ENCODE measurements at places on chromosomes 12 and 14.

DNA sequence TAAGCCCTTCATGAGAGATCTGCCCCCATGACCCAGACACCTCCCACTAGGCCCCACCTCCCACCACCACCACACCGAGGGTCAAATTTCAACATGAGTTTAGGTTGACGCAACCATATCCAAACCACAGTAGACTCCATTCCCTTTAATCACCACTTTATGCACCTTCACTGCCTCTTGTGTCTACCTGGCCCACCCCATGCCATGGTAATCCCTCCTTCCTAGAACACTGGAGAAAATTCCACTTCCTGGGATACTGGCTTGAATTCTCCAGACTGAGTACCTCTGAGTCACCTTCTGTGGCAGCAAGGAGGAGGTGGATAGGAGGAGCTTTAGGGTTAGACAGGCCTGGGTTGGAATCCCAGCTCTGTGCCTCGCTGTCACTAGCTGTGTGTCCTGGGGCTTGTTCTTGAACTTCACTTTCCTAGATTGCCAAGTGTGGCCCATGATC lies 26.1 kb upstream of the CIPC start:
- DNase-seq, result no peak

GRCh38 chr14:81550001-81550637 lies 16.5 kb upstream of the SEL1L start:
- no peak for DNase-seq

- no peak for DNase-seq
Measured at GRCh38 chr12:90013409-90013808, 304.8 kb upstream of the ATP2B1 start.

- no peak for DNase-seq
Measured at GRCh38 chr14:79062226-79062625, 892.1 kb downstream of the NRXN3 start.

GRCh38 chr12:130831876-130832405 lies 7.1 kb downstream of the STX2 start:
- no peak for DNase-seq

Measured in activated T-cell treated with anti-CD3 and anti-CD28 coated beads, Interleukin-2, amount 50 U/mL, for 48 hours (primary cell).